Caudate nucleus (tissue), 63 donors: ENCODE measurements at places on chromosomes 7 and 10.

DNA sequence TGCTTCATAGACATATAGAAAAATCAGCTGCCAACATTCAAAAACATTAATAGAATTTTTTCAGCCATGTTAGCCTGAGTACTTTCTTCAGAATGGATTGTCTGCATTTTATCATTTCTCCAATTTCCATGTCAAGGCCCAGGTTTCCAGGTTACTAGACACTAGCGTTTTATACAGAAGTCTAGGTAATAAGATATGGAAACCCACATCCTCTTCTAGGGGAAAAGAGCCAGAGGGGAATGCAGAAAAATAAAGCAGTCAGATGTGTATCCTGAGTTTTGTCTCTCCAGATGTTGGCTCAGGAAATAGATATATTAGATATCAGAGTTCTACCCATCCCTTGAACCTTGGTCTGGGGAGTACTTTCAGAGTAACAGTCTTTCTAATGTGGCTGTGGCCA, 20.4 kb downstream of the GIMAP4 start:
- no peak for DNase-seq

GRCh38 chr10:113300617-113301016, 252.2 kb upstream of the HABP2 start:
- DNase-seq, result no peak

DNA sequence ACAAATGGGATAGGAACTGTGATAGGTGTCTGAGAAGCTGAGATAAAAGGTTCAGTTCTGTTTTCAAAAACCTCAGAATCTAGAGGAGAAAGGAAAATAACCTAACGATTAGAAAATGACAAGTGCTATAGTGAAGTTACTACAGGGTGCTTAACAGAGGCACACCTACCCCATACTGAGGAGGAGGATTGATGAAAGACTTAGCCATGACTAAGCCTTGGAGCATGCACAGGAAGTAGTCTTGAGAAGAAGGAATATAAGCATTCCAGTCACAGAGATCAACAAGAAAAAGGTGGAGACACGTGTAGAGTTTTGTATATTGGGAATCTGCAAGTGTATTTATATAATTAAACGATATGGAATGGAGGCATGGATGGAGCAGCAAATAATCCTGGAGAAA, 1225.5 kb upstream of the CELF2 start:
- no peak for DNase-seq

DNA sequence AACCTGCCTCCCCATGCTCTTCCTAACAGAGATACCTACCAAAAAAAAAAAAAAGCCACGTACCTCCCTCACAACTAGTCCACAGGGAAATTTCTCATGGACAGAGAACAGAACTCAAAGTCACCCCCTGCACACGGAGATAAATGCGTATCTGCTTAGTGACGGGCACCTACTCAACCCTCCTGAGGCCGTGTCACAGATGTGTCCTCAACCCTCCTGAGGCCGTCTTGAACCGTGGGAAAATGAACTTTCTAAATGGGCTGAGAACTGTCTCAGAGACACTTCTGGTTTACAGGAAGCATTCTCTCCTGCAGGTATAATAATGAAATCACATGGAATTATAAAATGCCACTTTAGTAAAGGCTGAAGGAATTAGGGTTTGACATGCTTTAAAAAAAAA, 155.9 kb downstream of the DIP2C start:
- DNase-seq, result no peak
